ENCODE measurements at places on chromosomes 2 and 18.

GRCh38 chr2:55309446-55309845, 40.4 kb upstream of the MTIF2 start:
- no peak for ATAC-seq

GRCh38 chr2:27878825-27879224, 11.4 kb downstream of the RBKS start:
- no peak for ATAC-seq

- no peak for ATAC-seq
These were observed 80.5 kb upstream of the SPATS2L start for GRCh38 chr2:200225951-200226350.

DNA sequence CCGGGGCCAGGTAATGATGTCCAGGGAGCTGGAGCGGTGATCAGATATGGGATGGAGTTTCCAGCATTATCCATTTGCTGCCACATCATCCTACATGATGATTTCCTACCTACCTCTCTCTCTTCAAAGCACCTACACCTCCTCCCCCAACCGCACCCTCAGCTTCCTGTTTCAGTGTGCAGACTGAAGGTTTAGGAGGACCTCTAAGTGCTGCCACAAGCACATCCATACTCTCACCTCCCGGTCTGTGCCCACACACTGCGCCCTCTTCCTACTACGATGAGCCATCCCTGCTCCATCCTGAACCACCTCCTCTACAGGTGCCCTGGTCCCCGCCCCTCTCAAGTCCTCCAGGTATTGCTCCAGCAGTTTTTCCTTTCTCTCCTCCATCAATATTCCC, 123.7 kb downstream of the ALPK2 start:
- peak; percentile 77 for ATAC-seq

DNA sequence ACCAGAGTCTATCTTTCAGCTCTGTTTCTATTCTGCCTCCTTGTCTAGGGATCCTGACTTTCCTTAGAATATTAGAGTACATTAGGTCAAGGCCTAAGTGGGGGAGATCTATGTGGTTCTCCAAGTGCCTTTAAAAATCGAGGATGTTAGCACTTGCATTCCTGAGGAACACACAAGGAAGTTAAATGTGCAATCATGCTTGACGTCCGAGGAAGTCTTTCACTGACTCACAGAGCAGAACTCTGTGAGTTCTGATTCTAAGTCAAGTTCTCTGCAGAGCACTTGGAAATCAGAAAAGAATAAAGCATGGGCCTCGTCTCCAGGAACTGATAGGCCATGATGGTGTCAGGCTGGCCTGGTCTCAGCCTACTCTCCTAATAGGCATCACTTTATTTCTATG, 17.2 kb downstream of the FHOD3 start:
- no peak for ATAC-seq

GRCh38 chr18:3466872-3467271, 16.9 kb downstream of the TGIF1 start:
- ATAC-seq: peak; percentile 27

DNA sequence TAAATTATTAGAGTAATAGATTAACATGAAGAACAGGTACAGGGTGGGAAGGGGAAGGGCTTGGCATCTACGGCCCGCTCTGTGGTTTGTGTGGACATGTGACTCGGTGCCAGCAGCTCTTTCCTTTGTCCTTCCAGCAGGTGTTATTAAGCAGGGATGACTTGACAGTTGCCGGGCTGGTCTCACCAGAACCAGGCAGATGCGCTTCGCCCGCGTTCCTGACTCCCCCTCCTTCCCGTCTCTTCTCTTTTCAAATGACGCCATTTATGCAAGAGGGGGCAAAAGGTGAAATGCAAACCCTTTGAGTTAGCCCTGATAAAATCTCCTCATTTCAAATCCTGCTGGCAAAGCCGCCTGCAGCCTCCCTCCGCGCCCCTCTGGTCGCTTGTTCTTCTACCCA, 38.9 kb upstream of the MGAT4A start:
- no peak for ATAC-seq
